ENCODE measurements at places on chromosomes 16 and 17.

DNA sequence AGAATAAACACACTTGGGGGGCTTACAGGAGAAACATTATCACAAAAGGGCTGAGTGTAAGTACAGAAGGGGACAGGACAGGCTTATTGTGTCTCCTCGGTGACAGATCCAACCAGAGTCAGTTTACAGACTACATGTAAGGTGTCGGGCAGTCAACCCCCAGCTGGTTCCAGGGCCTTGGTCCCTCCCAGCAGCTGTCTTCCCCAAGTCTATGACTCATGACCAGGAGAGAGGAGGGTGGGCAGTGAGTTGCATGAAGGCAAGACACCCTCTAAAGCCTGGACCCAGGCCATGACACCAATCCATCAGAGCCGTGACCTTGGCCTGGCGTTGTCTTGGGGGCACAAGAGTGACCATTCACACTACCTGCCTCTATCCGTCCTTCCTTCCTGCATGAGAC lies 276.2 kb upstream of the CCL2 start:
- no peak for DNase-seq

GRCh38 chr16:88992351-88993165 lies 15.6 kb upstream of the CBFA2T3 start:
- DNase-seq, result no peak

- no peak for DNase-seq
Measured at GRCh38 chr17:78726513-78726912, 55.6 kb downstream of the CYTH1 start.

DNA sequence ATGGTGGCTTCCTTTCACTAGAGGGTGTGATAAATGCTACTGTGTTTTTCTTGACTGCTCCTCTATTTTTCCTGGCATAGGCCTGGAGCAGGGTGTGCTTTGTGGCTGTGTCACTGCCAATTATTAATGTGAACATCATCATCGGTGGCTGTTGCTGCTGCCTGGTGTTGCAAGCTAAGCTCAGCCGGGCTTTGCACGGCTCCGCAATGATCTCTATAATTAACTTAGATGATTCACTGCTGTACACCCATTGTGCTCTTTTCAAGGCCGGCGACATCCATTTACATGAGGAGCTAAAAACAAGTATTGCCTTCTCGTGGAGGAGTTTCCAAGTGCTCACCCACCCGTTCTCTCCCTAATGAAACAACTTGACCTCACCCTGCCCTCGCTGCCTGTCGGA lies 160.1 kb upstream of the IRX3 start:
- DNase-seq, result no peak

DNA sequence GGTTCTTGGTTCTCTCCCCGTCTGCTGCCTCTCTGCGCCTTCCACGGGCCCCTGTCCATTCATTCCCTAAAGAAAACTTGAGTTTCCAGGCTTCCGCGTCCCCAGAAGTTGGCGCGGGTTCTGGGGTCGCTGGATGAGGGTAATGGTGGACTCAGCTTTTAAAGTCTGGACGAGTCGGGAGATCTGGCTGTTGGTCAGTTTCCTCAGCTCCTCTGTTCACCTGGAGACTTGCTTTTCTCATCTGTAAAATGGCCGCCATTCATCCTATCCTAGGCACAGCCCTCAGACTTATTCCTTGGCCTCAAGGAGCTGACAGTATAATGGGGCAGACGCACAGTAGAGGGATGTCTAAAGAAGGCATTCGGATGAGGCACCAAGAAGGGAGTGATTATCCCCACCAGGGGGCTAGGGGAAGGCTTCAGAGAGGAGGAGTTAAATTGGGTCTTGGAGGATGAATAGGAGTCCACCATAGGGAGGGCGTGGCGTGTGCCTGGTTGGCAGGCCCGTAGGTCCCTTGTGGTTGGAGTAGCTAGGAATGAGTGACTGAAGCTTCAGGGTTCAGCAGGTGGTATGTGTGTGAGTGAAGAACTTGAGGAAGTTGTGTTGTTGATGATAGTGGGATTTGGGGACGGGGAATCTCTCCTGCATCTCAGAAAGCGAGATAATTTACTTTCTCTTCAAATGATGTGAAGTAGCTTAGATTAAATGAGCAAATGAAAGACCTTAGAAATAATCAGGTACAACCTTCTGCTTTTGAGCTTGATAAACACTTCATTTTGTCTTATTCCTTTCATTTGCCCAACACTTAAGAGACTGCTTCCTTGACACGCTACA lies 652 bp downstream of the VPS35L start:
- peak; percentile 14 for DNase-seq

DNA sequence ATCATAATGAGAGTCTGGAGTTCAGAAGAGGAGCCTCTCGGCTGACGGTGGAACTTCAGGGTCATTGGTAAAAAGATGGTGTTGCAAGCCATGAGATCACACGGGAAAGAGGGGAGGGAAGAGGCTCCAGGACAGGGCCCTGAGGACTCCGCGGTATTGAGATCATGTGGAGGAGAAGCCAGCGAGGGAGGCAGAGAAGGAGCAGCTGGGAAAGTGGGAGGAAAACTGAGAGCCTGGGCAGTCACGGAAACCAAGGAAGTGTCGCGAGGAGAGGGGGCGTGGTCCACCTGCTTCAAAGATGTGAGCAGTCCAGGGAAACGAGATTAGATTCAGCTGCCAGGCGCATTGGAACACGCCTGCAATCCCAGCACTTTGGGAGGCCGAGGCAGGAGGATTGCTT lies 27.7 kb upstream of the SBK1 start:
- no peak for DNase-seq

GRCh38 chr16:49587511-49587910 lies 213.9 kb downstream of the C16orf78 start:
- DNase-seq, result no peak

- DNase-seq, result no peak
Measured at GRCh38 chr17:78557598-78558039, 19.6 kb downstream of the DNAH17 start.
